NCI-H1436 treated with DMSO at 0.1 percent for 48 hours (cell line): ENCODE measurements at places on chromosomes 2 and 18.

DNA sequence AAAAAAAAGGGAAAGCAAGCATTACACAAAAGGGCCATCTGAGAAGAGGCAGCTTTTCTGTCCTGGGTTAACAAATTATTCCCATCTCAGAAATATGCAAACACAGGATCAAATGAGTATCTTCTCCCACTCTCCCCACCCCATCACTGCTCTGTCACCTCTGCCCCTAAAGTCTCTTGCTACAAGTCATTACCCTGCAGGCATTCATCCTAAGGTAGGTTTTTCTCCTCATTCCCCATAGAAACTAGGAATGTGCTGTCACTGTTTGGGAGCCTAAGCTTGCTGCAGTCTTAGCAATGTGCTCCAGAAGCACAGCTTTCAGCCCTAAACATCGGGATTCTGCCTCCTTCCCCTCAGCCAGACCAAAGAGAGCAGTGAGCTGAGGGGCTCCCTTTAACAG lies 3.6 kb downstream of the LRRTM1 start:
- DNase-seq: no peak

DNA sequence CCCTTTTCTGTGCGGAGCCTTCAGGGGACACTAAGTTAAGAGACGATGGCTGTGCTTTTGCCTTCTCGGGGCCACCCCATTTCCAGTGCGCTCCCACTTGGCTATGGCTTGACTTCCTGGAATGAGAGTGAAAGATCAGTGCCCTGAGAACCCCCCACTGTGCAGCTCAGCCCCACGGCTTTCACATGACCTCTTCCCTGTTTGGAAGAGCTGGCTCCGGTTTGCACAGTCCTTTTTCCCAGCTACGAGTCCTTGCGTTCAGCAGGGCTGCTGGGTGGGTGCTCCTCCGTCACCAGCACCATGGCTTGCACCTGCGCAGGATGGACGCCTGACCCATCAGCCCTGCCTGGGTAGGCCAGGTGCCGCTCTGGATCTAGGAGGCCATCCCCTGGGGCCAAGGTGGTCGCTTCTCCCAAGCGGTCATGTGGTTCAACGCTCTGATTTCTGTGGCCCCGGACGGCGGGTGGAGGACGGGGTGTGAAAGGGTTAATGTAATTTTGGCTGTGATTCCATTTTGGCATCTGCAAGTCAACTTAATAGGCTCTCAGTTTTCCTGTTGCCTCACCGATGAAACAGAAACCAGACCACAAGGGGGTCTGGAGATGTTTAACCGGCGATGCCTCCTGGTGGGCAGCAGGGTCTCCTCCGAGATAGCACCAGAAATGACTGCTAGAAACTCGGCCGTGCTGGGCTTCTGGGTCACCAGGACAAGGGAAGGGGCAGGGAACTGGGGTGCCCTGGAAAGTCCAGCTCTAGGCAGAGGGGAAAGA lies 113.1 kb upstream of the HAAO start:
- no peak for DNase-seq

- no peak for DNase-seq
These were observed 162.7 kb downstream of the MYO3B start for GRCh38 chr2:170340693-170341068.

- no peak for DNase-seq
These were observed 4.4 kb downstream of the TBR1 start for GRCh38 chr2:161420406-161421074.
